ENCODE measurements at places on chromosomes 2 and 18. TPM values are rescaled to one million over a fixed set of nuclear protein-coding genes. Genes with fewer than 3 reads are reported as not detected.

LAMA1 gene
- 13.4 TPM for total RNA-seq

RAB6C gene
- total RNA-seq: 0.15 TPM

ABCG8 gene
- 0.53 TPM for total RNA-seq

SERPINB11 gene
- not detected for total RNA-seq

SCTR gene
- not detected for total RNA-seq

ILKAP gene
- 38.6 TPM for total RNA-seq

KHK gene
- total RNA-seq: 13.4 TPM

C2orf81 gene
- total RNA-seq: 1.7 TPM

CROCC2 gene
- total RNA-seq: 0.06 TPM

TWIST2 gene
- total RNA-seq: 4.2 TPM

ANKZF1 gene
- total RNA-seq: 33.8 TPM

HSPE1 gene
- total RNA-seq: 83.1 TPM

DES gene
- 18.5 TPM for total RNA-seq

CRYGD gene
- not detected for total RNA-seq

CD207 gene
- not detected for total RNA-seq

TRAK2 gene
- 55.7 TPM for total RNA-seq

CBLN2 gene
- total RNA-seq: 1.1 TPM

SLC25A12 gene
- 22.4 TPM for total RNA-seq

KIF1A gene
- total RNA-seq: 2.1 TPM

C2orf80 gene
- total RNA-seq: not detected

TUBB8B gene
- total RNA-seq: 0.34 TPM

FAP gene
- total RNA-seq: 0.34 TPM

RNF138 gene
- total RNA-seq: 38.3 TPM

BOK gene
- total RNA-seq: 14.2 TPM

All from left colon (tissue), 2 donors.